Amygdala (tissue), 56 donors: ENCODE measurements at places on chromosomes 12 and 14.

DNA sequence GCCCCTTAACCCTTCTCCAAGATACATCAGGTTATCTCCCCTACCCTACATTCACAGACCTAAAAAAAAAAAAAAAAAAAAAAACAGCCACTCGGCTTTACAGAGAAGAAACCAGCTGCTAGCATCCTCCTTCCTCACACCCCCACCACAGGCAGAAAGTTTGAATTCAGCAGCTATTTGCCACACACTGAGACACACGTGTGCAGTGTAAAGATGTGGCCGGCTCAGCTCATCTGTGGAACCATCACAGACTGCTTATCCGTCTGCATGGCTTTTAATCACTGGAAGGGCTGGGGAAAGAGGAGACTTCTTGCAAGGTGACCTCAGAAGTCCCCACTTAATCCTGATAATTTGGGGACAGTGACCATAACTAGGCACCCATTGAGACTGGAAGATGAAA lies 50.0 kb downstream of the VWF start:
- no peak for DNase-seq

DNA sequence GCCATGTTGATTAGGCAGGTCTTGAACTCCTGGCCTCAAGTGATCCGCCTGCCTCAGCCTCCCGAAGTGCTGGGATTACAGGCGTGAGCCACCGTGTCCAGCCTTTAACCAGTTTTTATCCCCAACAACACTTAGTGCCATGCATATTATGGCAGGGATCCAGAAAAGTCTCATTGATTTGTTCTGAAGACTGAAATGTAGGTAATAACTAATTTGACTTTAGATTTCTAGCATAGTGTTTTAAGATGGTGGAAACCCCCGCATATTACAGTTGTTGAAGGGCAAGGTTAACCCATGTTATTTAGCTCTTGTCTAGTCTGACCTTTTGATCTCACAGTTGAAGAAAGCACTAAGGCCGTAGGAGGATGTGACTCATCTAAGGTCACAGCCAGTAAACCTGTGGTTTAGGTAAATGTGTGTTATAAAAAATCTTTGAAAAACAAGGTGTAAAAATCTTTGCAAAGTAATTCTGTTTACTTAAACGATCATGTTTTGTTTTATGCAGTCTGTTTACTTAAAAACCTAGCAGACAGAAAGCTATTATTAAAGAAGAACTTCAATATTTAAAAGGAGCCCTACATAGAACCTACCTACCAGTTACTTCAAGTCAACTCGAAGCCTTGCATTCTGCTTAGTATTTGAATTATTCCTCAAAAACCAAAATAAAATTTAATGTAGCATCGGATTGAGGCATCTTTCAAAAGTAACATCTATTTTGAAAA lies 24.8 kb downstream of the BICDL1 start:
- no peak for DNase-seq

DNA sequence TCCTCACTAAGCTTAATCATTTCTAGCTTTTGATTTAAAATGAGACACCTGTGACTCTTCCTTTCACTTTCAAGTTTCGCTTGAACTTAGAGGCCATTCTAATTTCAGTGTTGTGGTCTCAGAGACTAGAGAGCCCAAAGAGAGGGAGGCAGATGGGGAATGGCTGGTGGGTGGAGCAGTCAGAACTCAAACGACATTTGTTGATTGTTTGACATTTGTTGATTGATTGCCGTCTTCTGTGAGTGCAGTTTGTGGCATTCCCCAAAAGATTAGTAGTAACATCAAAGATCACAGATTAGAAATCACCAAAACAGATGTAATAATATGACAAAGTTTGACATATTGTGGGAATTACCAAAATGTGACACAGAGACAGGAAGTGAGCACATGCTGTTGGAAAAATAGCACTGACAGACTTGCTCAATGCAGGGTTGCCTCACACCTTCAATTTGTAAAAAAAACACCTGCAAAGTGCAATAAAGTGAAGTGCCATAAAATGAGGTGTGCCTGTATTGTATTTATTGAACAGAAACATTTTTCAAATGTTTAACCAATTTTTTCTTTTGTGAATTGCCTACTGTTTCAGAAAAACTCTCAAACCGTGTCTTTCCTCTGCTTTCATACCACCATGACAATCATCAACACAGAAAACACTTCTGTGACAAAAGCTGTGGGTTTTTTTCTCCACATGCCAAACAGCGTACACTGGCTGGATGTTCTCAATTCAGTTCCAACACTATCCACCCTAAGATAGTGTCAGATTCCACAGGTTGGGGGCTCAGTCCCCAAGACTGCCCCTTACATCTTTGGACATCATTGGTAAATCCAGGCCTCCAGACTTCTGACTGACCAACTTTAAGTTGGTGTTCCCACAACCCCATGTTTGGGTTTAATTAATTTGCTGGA lies 376.3 kb upstream of the RGS6 start:
- no peak for DNase-seq

GRCh38 chr14:57871459-57872080 lies 5.7 kb upstream of the SLC35F4 start:
- DNase-seq, result no peak

- DNase-seq, result no peak
These were observed 52.3 kb upstream of the TMEM263 start for GRCh38 chr12:106903241-106903945.

DNA sequence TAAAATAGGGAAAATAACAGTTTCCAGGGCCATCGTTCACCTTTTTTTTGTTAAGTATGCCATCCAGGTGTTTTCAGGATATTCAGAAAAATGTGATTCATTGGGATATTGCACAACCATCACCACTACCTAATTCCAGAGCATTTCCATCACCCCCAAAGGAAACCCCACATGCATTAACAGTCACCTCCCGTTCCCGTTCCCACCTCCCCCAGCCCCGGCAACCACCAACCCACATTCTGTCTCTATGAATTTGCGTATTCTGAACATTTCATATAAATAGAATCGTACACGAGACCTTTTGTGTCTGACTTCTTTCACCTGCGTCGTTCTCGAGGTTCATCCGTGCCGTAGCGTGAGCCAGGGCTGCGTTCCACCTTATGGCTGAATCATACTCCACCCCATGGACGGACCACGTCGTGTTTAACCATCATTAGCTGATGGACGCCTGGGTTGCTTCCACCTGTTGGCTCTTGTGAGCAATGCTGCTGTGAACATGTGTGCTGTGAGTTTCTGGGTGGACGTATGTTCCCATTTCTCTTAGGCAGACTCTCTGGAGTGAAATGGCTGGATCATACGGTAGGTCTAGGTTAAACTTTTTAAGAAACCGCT lies 51.0 kb upstream of the NCOR2 start:
- no peak for DNase-seq

DNA sequence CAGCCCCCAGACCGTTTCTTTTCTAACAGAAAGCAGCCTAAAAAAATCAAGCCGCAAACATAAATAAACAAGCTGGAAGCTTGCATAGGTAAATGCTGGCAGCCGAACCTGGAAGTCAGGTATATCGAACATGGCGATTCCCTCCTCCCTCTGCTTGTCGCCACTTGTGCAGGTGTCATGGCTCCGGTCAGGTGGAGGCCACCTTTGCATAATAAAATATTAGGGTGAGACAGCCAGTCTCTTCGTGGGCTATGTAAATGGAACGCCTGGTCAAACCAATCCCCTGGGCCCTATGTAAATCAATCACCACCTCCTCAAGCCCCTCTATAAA lies 223.9 kb upstream of the DAAM1 start:
- no peak for DNase-seq
